Urothelium cell line (cell line): ENCODE measurements at places on chromosomes 13 and 19.

GRCh38 chr13:43684963-43685725 is 101.6 kb downstream of the ENOX1 start:
- DNase-seq = no peak

DNA sequence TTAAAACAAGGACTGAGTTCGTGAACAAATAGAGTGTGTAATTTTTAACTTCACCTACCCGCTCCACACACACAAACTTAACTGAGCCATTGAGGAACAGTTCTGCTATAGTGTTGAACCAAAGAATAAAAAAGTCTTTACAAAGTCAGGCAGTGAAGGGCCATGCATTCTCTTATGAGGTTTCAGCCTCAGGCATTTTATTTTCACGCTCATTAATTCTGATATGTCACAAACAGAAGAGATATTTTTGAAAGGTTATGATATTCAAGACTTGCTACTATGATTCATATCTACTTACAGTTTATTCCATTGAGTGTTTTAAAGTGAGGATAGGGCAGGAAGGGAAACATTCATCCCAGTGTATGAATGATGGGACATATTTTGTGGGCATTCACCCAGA is 282.2 kb downstream of the SLITRK5 start:
- DNase-seq = no peak

DNA sequence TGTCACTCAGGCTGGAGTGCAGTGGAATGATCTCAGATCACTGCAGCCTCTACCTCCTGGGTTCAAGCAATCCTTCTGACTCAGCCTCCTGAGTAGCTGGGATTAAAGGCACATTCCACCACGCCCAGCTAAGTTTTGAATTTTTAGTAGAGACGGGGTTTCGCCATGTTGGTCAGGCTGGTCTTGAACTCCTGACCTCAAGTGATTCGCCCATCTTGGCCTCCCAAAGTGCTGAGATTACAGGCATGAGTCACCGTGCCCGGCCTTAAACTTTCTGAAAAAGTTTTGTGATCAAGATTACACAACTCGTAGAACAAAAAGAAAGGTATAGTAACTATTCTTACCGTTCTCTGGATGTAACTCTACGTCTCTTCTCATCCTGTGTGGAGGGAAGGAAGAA is 21.2 kb downstream of the DNMT1 start:
- DNase-seq = no peak

DNA sequence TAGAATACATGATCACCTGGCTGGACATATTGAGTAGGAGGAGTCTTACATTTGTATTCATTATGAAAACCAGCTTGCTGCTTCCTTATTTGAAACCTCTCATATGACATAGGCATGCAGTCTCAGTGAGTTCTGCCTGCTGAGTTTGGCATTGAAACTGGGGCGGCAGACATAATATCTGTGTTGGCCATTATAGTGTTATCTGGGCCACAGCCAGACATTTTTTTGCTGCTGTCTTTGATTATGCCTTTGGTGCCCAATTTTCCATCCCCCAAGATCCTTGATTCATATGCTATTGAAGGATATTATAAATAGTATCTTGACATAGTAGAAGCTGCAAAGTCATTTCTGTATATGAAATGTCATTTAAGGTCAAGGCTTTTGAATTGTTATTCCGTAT is 15.8 kb downstream of the FREM2 start:
- no peak for DNase-seq

- DNase-seq = no peak
These were observed 91.4 kb downstream of the RBM26 start for GRCh38 chr13:79314652-79315051.

DNA sequence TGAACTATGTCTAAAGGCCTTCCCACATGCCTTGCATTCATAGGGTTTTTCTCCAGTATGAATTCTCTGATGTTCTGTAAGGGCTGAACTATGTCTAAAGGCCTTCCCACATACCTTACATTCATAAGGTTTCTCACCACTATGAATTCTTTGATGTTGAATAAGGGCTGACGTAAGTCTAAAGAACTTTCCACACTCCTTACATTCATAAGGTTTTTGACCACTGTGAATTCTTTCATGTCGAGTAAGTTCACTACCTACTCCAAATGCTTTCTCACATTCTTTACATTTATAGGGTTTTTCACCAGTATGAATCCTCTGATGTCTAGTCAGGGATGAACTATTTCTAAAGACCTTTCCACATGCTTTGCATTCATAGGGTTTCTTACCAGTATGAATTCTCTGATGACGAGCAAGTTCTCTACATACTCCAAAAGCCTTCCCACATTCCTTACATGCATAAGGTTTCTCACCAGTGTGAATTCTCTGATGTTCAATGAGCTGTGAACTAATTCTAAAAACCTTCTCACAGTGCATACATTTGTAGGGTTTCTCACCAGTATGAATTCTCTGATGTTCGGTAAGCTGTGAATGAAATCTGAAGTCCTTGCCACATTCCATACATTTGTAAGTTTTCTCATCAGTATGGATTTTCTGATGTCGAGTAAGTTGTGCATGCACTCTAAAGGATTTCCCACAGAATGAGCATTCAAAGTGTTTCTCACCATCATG is 19.1 kb upstream of the ZNF260 start:
- DNase-seq = no peak

GRCh38 chr13:87129602-87130300 is 541.4 kb upstream of the SLITRK5 start:
- no peak for DNase-seq

DNA sequence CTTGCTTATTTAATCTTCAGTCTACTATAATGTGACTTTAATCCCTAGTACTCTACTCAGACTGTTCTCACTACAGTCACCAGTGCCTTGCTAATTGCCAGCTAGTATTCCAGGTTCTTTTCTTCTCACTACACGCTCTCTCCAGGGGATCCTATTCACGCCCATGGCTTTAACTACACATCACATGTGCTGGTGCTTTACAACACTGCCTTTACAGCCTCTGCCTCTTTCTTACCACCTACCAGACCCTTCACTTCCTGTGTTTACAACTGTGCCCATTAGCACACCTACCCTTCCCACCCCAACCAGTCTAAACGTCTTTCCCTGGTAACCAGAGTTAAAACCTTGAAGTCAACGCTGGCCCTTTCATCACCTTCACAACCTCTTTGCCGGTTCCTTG is 249.5 kb downstream of the DNAJC15 start:
- DNase-seq = no peak

- DNase-seq = no peak
These were observed 171.3 kb downstream of the DACH1 start for GRCh38 chr13:71695662-71696061.

- peak; percentile 64 for DNase-seq
These were observed at the start of gene SLITRK1 for GRCh38 chr13:83881917-83882605. SLITRK1 (minus strand) TSS chr13:83882474; CDS start chr13:83881507, 967 bp downstream.

DNA sequence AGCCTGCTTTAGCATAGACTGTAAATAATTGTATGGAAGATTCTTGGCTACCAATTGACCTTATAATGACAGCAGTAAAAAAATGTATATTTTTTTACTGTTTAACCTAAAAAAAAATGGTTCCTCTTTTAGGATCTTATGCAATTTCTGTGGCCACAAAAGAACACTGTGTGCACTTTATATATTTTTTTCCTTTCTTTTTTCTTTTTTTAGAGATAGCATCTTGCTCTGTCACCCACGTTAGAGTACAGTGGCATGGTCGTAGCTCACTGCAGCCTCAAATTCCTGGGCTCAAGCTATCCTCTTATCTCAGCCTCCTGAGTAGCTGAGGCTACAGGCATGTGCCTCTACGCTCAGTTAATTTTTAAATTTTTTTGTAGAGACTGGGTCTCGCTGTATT is 6.1 kb downstream of the FLT3 start:
- no peak for DNase-seq

GRCh38 chr13:94716016-94716415 is 3.7 kb upstream of the SOX21 start:
- DNase-seq = no peak

DNA sequence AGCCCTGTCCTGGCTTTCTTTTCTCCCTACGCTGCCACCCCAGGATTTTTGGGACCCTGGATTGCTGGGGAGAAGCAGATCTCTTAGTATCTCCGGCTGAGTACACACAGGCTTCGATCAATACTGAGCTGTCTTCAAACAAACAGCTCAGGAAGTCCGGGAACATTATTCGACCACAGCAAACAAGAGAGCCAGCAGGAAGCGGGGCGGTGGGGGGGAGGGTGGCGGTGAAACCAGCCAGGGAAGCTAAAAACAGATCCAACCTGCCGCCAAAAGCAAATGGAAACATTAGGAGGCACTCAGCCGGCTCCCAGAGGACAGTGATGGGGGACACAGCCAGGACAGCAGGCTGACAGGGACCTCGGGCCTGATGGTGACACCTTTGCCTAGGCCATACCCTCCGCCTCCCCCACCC is 12.2 kb upstream of the BCAM start:
- peak; percentile 65 for DNase-seq

- DNase-seq = no peak
These were observed 254.3 kb downstream of the NDFIP2 start for GRCh38 chr13:79735228-79735627.

DNA sequence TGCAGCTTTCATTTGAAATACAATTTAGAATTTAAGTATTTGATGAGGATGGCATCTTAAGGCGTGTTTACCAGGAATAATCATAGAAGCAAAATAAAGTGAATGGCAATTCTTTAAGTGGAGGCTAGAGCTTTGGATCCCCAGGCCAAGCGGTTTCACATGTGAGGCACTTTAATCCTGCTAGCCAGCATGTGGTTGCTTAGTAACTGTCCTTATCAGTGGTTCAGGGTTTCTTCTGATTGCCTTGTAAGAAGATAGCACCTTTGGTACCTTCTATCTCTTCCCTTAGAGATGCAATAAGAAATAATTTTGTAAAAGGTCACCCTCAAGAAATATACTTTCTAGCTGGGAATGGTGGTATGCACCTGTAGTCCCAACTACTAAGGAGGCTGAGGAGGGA is 38.9 kb upstream of the SERP2 start:
- DNase-seq = no peak

DNA sequence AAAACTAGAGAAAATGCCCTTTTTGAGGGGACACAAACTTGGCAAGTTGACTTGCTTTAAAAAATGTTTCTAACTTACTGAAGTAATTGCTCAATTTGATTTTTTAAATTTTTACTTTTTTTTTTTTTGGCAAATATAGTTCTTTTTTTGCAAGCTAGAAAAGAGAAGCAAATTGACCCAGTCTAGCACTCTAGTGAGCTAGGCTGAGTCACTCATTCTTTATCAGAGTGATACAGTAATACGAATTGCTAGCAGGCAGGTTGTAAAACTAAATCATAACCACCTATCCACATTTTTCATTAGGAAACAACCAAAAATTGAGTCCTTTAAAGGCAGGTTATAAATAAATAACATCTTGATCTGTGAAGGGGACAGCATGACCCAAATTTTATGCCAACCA is 51.9 kb upstream of the C1QTNF9 start:
- DNase-seq = no peak

- no peak for DNase-seq
These were observed 120.9 kb downstream of the NUFIP1 start for GRCh38 chr13:44868397-44868796.

DNA sequence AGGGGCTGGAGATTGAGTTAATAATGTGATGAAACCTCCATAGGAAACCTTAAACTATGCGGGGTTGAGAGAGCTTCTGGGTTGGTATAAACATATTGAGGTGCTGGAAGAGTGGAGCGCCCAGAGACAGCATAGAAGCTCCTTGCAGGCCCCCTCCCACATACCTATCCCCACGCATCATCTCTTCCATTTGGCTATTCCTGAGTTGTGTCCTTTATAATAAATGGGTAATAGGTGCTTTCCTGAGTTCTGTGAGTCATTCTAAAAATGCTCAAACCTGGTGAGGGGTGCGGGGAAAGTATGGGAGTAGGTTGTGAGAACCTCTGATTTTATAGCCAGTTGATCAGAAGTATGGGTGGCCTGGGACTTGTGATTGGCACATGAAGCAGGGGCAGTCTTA is 14.6 kb downstream of the CCDC122 start:
- peak; percentile 2 for DNase-seq

DNA sequence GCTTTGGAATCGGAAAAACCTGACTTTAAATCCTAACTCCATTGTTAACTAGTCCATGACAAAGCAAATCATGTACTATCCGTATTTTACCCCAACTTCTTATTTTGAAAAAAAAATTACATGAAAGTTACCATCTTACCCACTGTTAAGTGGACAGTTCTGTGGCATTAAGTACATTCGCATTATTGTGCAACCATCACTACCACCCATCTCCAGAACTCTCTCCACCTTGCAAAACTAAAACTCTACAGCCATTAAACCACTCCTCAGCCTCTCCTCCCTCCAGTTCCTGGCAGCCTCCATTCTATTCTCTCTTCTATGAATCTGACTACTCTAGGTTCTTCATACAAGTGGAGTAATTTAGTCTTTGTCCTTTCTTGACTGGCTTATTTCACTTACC is 176.5 kb downstream of the USP12 start:
- DNase-seq = no peak

GRCh38 chr13:100789968-100790367 is 115.4 kb upstream of the TMTC4 start:
- no peak for DNase-seq

GRCh38 chr13:35720690-35721554 is 244.4 kb upstream of the MAB21L1 start:
- peak; percentile 72 for DNase-seq

DNA sequence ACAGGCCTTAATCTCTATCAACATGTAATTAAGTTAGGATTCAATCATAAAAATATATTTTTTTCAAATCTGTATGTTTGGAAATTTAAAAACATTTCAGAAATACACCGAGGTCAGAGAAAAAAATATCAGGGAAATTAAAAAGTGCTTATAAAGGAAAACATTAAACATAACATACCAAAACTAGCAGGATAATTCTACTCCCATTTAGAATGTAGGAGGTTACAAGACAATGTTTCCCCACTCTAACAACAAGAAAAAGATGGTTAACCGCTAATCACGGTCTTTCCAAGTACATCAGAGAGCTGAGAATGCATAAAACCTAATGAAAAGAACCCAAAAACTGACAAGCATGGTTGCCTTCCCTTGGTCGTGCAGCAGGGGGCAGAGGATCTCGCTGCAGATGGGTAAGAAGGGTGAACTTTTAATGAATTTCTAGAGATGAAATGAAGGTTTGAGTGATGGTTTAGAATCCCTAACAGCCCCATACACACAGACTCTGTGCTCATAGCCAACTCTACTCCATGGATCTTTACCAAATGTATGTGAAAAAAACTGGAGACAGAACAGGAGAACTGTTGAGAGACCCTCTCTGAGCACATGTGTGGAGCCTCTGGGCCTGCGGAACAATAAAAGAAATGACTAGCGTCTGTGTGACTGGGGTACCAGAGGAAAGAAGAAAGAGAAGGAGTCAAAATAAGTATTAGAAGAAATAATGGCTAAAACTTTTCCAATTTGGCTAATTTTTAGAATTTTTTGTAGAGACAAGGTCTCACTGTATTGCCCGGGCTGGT is 51.3 kb upstream of the LSM14A start:
- DNase-seq = peak; percentile 41

GRCh38 chr19:6033744-6034264 is 55.9 kb upstream of the RANBP3 start:
- DNase-seq = no peak
